Jurkat, Clone E6-1 (cell line): ENCODE measurements at places on chromosomes 16 and 17.
A peak's percentile ranks its signal among the peaks of the same experiment; 100 is the strongest.

DNA sequence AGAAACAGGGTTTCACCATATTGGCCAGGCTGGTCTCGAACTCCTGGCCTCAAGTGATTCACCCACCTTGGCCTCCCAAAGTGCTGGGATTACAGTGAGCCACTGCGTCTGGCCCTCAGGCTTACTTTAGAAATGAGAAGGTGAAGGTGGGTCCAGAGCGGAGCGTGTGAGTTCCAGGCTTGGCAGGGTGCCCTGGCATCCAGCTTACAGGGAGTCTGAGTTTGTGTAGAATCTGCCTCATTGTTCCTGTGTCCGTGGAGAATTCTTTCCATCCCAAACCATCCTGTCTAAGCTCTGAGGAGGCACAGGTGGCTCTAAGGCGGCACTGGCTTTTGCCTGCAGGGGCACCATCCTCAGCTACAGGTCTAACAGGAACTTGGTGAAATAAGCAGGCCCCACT, 50.6 kb downstream of the RAB11FIP3 start:
- DNase-seq: no peak

GRCh38 chr17:68740555-68741447, 139.6 kb upstream of the FAM20A start:
- DNase-seq: no peak

- DNase-seq: no peak
Observed at GRCh38 chr17:54373970-54374369, 526.7 kb upstream of the TOM1L1 start.

DNA sequence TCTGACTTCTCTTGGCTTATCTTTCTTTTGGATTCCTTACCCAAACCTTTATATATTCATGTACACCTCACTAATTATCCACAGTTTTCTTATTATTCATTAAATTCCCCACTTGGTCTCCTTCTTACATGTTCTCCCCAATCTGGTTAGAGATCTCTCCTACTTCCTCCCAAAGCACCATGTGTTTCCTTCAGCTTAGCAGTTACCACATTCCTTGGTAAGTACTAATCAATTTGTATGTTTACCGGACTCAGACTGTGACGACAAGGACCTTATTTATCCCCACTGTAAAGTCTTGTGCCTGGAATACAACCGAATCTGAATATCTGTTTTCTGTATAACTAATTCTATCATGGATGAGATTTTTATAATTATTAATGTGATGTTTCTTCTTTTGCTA, 389.5 kb downstream of the KCNJ2 start:
- no peak for DNase-seq

- DNase-seq: no peak
Observed at GRCh38 chr17:1228781-1229348, 41.4 kb upstream of the BHLHA9 start.

GRCh38 chr17:40060887-40061608, 1.7 kb upstream of the THRA start:
- no peak for DNase-seq

DNA sequence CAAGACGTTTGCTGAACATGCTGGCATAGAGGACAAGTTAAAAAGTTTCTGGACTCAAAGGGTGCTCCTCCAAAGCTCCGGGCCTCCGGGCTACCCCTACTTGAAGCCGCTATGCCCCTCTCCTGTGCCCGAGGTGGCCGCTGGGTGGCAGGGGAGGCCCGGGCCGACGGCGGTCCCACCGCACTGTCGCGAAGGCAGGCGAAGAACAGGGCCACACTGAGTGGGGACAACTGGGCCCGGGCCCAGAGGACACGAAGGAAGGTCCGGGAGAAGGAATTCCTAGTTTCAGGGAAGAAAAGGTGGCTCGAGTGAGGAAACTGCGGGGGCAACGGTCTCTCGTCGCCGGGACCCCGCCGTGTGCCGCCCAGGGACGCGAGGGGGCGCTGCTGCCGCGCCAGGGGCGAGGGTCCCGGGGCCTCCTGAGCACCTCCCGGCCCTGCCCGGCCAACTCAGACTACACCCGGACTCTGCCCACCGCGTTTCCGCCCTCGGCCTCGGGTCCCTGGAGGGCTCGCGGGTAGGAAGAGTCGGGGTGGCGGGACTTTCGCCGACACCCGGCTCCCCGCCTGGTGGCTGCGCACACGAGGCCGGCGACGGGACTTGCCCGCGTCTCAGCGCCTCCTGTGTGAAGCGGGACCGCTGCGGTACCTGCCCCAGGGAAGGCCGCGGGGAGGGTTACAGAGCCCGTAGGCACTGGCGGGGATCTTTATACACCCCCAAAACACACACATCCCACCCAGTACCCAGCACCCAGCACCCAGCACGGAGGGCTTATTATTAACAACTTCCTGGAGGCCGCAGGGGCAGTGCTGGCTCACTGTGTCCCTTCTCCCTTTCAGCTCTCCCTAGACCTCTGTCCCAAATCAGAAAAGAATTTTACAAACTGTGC, 772 bp upstream of the CHCT1 start:
- peak; percentile 9 for DNase-seq

- DNase-seq: peak; percentile 30
Observed at GRCh38 chr17:75633486-75634375, 497 bp downstream of the SMIM5 start.

DNA sequence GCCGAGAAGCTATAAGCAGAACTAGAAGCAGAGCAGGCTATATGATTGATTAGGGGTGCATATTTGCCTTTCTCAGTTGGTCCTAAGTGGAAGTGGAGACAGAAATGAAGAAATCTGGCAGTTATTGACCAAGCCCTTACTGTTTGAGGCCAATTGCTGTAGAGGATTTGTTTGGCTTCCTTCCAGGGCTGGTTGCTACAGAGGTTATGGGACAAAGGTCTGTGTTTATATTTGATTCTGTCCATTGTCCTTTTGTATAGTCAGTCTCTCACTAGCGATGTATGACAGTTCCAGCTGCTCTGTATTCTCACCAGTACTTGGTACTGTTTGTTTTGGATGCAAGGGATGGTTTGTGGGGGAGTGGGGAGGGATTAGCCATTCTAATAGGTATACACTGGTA, 7.3 kb upstream of the ALOX15 start:
- no peak for DNase-seq

- no peak for DNase-seq
Observed at GRCh38 chr17:6512552-6512951, 43.8 kb downstream of the PITPNM3 start.

DNA sequence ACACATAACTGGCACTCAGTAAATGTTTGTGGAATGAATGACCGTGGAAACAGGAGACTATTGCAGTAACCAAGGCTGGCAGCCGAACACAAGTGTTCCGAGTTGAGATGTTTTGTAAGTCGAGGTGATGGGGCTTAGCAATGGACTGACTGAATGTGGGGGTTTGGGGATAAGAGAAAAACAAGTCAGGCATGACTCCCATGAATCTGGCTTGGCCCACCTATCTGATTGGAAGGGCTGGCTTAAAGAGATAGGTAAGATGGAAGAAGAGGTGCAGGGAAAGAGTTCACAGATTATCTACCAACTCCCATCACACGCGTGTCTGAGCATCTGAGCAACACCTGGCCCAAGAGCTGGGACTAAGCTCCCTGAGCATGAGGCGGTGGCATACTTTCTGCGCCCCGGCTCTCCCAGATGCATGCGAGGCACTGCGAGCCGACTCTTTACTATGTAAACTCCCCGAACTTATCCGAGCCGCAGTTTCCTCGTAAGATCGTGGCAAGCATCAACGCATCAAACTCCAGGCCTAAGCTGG, 539 bp downstream of the IFT20 start:
- DNase-seq: no peak

DNA sequence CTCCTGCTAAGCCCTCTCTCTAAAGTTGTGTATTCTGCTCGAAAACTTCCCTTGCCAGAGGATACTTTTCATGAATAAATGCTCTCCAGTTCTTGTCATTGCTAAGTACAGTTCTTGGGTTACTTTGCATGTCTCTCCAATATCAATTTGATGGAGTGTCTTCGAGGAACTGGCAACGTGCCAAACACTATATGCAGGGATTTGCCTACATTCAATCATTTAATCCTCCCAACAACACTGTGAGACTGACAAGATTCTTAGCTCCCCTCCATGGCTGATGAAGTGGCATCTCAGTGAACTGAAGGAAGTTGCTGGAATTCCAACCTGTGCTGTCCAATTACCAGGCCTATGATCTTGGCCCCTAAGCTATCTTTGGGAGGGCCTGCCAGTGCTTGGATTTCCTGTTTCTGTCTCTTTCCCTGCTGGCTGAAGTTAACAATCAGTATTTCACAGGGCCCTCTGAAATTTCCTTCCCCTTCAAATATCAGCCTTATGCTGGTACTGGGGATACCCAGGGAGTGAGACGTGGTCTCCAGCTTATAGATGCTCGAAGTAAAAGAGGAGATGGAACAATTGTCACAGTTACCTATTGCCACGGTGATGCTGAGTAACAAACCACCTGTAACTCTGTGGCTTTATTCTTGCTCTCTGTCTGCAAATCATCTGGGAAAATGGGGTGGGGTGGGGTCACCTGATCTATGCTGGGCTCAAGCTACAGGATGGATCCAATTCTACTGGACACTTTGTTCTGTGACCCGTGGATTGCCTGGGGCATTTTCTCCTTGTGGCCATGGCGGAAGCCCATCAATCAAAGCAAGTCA, 19.4 kb upstream of the CRISPLD2 start:
- DNase-seq: no peak

DNA sequence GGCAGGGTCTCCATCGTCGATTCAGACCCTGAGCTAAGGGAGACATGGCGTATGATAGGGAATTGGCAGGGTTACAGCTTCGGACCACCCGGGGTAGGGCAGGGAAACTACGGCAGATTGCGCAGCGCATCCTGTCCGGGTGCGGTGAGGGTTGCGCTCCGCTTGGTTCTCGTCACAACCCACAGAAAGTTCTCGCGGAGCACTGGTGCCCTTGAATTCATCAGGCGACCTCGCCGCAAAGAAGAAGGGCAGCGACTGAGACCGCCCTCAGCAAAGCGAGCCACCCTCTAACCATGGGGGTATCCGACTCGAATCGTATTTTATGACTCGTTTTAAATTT, 1.2 kb downstream of the HS3ST3B1 start:
- no peak for DNase-seq

- DNase-seq: no peak
Observed at GRCh38 chr17:73991260-73991659, 212.2 kb upstream of the RPL38 start.

DNA sequence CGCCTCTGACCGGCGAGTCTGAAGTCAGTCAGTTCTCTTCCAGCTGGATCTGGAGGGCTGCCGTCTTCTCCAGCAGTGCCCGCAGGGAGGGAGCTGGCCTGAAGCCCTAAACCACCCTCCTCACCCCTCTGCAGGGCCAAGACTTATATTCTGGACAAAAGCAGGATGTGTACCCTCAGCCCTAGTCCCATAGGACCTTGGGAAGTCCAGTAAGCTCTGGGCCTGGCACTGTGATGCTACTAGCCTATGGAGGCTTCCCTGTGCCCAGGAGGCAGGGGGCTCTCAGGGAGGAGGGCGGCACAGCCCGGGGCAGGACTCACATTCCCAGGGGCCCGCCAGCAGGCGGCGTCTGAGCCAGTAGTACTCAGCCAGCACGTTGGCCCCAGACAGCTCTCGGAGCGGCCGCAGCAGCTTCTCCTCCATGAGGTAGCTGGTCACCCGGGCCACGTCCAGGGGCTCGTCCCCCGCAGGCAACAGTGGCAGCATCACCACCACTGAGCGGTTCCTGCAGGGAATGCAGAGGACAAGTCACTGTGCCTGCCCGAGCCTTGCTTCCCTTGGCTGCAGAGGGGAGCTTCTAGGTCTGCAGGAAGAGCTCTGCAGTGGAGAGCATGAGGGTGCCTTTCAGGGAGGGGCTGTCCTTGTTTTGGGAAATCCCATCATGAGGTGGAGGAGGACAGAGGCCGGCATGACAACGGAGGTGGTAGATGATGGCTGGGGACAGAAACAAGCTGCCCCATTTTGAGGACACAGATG, 41.7 kb downstream of the RMI2 start:
- no peak for DNase-seq

GRCh38 chr16:27169511-27170071, 33.7 kb upstream of the KDM8 start:
- DNase-seq: peak; percentile 96

DNA sequence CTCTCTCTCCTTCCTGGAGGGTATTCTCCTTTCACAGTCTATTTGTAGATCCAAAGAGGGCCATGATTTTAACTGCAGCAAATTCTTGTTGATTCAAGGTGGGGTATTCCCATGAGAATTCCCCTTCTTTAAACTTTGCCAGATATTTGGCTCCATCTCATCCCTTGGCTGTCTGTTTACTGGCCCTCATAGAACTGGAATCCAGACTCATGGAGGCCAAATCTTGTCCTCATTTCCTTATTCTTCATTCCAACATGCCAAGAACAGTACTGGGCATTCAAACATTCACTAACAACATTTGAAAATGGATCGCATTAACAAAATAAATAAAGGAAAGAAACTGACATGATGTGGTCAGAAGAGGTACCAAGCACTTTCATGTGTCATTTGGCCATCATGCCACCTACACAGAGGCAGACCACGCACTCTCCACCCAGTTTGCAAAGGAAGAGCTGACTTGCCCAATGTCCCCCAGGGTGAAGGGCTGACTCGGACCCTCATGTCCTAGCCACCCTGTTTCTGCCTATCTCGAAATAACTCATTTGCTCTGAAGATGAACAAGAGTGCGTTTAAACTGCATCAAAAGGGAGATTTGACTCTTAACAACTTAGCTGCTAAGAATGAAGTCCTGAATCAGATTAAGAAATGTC, 23.1 kb upstream of the SLC35B1 start:
- no peak for DNase-seq

GRCh38 chr16:78894886-78895285, 705.7 kb downstream of the MAF start:
- no peak for DNase-seq

DNA sequence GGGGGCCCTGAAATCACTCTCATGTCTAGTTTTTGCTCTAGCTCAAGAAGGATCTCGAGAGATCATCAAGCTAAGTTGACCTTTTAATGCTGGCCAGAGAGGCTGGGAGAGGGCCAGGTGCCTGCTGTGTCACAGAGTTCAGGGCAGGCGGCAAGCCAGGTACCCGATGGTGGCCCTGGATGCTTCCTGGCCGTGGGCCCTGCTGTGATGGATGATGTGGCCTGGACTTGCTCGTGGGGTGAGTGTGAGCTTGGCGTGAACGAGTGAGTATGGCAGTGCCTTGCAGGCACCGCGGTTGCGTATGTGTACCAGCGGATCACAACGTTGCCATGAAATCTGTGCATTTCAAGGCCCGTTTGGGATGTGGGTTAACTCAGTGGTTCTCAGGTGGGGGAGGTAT, 7.4 kb downstream of the IRF8 start:
- DNase-seq: no peak

DNA sequence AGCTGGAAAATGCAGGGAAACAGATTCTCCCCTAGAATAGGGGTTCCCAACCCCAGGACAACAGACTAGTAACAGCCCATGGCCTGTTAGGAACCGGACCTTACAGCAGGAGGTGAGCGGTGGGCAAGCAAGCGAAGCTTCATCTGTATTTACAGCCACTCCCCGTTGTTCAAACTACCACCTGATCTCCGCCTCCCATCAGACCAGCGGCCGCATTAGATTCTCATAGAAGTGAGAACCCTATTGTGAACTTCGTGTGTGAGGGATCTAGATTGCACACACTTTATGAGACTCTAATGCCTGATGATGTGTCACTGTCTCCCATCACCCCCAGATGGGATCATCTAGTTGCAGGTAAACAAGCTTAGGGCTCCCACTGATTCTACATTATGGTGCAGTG, 3.5 kb downstream of the CD300LB start:
- DNase-seq: no peak

- no peak for DNase-seq
Observed at GRCh38 chr17:78279360-78279990, 48.0 kb downstream of the TMEM235 start.
